ENCODE measurements at places on chromosomes 12 and 14. TPM values are rescaled to one million over a fixed set of nuclear protein-coding genes. Genes with fewer than 3 reads are reported as not detected.

PPP1R36 gene
- total RNA-seq = 0.24 TPM

PDE3A gene
- total RNA-seq = 2.8 TPM

TAS2R50 gene
- total RNA-seq = not detected

PTPRQ gene
- 0.06 TPM for total RNA-seq

ARHGEF40 gene
- total RNA-seq = 7.7 TPM

C3AR1 gene
- not detected for total RNA-seq

GPR132 gene
- total RNA-seq = 0.54 TPM

KRT73 gene
- total RNA-seq = not detected

ADCY6 gene
- total RNA-seq = 12.2 TPM

RTL1 gene
- 0.27 TPM for total RNA-seq

CD69 gene
- not detected for total RNA-seq

ADGRD1 gene
- total RNA-seq = 0.56 TPM

ALKBH2 gene
- total RNA-seq = 49.0 TPM

LMNTD1 gene
- total RNA-seq = not detected

Measured in A549 treated with dexamethasone at 1 μM for 4 hours (cell line).